ENCODE measurements at places on chromosomes 4 and X.

GRCh38 chr4:141216002-141216761, 4.5 kb upstream of the ZNF330 start:
- no peak for DNase-seq

DNA sequence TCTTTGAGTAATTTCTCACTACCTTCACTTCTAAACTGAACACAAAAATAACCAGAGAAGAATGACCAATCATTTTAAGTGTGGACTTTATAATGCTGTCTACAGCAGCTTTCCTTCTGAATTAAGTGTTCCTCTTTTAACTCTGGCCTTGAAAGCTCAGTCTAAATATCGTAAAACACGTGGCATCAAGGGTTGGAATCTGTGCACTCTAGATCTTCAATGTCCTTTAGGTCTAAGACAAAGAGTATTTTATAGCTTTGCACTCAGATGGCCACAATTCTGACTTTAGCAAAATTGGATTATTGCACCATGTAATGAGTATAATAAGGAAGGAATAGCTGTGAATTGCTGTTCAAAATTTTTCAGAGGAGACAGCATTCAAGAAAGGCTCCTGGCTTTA, 197.1 kb upstream of the UGT8 start:
- no peak for DNase-seq

- no peak for DNase-seq
These were observed 13.2 kb downstream of the TNIP2 start for GRCh38 chr4:2742823-2743517.

DNA sequence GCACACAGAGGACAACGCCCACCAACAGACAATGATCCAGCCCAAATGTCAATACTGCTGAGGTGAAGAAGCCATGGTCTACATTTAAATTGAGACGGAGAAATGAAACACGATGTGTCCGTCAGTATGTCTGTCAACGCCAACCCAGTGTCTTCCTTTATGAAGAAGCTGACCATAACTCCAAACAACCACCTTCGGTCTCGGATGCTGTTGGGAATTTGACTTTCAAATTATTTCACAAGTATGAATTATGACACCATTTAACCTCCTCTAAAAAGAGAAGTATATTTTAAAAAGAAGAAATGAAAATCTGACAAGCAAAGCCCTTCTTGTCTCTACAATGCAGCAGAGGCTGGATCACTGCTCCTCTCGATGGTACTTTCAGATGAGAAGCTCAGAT, 123.7 kb upstream of the MAP3K15 start:
- DNase-seq, result no peak

- DNase-seq, result no peak
These were observed 107.3 kb downstream of the JADE1 start for GRCh38 chr4:128916832-128917231.

DNA sequence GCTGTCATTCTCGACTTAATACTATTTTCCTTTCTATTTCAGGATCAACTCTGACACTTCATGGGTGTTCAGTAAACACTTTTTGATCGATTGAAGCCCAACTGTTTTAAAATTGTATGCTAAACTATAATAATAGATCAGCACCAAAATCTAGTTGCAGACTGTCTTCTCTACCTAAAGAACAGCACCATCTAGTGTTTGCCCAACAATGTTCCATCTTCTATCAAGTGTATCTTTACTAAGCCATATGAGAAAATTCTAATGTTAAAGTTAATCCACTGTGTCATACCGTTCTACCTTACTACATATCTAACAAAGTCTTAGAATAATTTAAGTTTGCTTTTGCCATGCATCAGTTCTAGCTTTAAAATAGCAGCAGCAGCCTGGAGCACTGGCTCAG, 113.0 kb upstream of the PRDX4 start:
- DNase-seq, result no peak

DNA sequence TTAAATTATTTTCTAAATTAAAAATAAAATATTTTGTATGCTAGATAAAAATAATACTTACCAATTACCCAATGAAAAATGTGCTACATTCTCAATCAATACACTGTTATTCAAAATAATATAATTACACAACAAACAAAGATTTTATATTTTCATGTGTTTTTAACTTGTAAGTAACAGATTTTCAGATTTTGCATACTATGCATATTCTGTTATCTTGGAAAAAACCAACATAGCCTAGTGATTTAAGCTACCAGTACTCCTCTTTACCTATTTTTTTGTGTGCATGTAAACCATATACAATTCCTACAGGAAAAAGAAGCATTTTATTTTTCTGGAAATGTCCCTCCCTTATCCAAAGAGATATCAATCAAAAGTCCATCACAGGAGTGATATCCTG, 10.0 kb upstream of the GNRHR start:
- no peak for DNase-seq

- DNase-seq, result no peak
These were observed 209.8 kb downstream of the SPCS3 start for GRCh38 chr4:176529574-176529973.

- no peak for DNase-seq
These were observed 25.3 kb downstream of the BTC start for GRCh38 chr4:74768857-74769525.

DNA sequence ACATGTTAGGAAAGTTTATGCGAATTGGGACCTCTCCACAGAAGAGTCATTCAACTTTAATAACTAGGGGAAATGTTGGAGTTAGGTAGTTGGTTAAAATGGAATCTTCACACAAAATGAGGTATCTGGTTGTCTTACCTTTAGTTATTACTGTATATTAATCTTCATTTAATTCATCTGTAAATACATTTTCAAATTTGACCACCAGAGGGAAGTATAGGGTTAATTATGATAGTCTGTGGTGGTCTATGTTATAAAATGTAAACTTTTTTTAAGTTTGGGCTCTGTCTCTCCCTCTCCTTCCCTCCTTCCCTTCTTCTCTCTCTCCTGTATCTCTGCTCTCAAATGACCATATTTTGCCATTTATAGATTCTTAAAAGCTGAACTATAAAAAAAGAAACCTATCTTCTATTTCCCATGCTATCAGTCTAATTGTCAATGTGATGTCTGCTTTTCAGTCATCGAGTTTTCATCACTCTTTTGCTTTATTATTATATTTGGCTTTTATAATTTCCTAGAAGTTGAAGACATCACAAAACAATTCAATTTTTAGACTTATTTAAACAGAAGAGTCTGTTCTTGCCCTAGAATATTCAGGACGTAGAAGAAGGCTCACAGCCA, 49.8 kb downstream of the TMEM144 start:
- no peak for DNase-seq

- DNase-seq, result peak; percentile 25
These were observed 43.7 kb downstream of the DDX3X start for GRCh38 chrX:41377624-41378023.

GRCh38 chr4:120053911-120054310, 12.7 kb downstream of the MAD2L1 start:
- DNase-seq, result no peak

DNA sequence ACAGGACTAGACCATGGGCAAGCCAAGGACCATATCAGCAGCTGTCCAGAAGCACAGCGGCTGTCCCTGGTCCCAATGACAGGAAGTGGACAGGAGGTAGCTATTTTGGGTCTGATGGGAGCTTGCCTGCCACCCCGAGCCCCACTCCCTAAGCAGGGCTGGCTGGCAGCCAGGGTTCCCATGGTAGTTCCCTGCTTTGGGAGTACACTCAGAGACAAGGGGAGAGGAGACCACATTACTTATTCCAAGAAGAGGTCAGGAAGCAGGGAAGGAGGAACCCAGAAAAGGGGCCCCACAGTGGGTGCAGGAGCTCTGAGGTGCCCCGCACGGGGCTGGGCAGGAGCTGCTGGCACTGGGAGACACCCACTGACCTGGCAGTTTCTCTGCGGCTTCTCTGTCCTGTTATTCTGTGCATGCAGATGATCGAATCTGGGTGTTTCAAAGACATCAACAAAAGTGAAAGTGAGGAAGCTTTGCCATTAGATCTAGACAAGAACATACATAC, 36.3 kb downstream of the HTT-AS start:
- no peak for DNase-seq

DNA sequence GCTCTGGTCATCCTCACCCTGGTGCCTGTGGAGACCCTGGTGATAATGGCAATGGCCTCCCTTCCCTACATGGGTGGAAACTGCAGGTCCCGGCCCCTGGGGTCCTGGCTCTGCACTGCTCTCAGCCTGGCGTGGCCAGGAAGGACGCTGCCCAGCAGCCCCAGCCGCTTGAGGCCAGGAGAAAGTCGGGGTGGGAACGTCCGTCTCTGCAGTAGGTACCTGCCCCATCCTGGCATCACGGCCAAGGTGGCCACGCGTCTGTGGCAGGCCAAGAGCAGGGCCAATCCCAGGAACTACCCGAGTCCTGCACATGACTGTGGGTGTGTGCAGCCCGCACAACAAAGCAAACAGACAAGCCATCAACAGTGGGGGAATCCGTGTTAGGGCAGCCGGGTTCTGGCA, 33.8 kb downstream of the FGFRL1 start:
- DNase-seq, result no peak

DNA sequence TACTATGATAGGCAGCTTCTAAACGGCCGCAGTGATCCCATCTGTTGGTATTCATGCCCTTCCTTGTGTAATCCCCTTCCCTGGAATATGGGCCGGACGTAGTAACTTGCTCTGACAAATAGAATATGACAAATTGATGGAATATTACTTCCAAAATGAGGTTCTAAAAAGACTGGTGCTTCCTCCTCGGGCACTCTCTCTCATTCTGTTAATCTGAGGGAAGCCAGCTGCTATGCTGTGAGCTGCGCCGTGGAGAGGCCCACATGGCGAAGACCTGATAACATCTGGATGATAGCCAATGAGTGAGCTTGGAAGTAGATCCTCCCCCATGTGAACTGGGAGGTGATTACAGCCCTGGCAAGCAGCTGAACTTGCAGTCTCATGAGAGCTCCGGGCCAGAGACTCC, 27.2 kb upstream of the SLC25A4 start:
- no peak for DNase-seq

- no peak for DNase-seq
These were observed 47.0 kb upstream of the DHRSX start for GRCh38 chrX:2547736-2548135.

- DNase-seq, result no peak
These were observed 620.4 kb downstream of the KCNIP4 start for GRCh38 chr4:21327976-21328700.

DNA sequence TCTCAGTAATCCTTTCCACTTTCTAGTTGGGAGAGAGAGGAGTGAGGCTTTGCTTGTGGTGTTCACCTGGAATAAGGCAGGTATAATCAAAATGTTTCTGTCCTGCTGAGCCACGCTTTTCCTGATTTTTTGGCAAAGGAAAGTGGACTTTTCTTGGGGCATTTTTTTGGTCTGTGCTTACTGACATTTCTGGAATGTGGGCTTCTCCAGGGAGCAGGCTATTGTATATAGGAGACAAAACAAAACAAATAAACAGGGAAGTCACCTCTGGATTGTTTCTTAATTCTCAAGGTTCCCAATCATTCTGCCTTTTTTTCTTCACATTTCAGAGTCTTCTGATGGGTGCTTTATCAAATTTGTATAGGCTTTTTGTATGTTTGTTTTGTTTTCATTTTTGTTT, 25.7 kb upstream of the RP2 start:
- no peak for DNase-seq

- DNase-seq, result no peak
These were observed 4.9 kb upstream of the MAGEB17 start for GRCh38 chrX:16162391-16162790.

DNA sequence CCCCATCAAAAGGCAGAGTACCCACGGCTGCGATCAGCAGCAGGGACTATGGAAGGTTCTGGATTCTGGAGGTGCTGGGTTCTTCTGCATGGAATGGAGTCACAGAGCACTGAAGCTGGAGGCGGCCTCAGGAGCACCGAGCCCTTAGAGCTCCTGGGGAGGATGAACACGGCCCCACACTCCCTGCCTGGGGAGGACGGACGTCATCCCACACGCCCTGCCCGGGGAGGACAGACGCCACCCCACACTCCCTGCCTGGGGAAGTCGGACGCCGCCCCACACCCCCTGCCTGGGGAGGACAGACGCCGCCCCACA, 9.9 kb downstream of the LRPAP1 start:
- no peak for DNase-seq

GRCh38 chr4:6520051-6520636, 47.7 kb upstream of the PPP2R2C start:
- no peak for DNase-seq
